Vagina (tissue), 2 donors: ENCODE measurements at places on chromosomes 3 and 15.
A peak's percentile ranks its signal among the peaks of the same experiment; 100 is the strongest.

GRCh38 chr3:110871869-110872268, 199.7 kb upstream of the NECTIN3 start:
- DNase-seq = no peak
- H3K4me3 ChIP-seq = no peak overlapping the region
- no peak overlapping the region for H3K27ac ChIP-seq
- no peaks in the 10 kb centered on the region for H3K4me1 ChIP-seq

DNA sequence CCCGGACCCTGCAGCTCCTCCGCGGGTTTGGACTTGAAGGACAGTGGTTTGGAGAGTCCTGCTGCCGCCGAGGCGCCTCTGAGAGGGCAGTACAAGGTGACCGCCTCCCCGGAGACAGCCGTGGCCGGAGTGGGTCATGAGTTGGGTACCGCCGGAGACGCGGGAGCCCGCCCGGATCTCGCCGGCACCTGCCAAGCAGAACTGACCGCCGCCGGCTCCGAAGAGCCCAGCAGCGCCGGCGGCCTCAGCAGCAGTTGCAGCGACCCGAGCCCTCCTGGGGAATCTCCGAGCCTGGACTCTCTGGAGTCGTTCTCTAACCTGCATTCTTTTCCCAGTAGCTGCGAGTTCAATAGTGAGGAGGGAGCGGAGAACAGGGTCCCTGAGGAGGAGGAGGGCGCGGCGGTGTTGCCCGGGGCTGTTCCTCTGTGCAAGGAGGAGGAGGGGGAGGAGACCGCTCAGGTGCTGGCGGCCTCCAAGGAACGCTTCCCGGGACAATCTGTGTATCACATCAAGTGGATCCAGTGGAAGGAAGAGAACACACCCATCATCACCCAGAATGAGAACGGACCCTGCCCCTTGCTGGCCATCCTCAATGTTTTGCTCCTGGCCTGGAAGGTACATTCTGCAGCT, 634 bp downstream of the MINDY2 start:
- H3K4me3 ChIP-seq = peak overlapping the region; percentile 83
- H3K36me3 ChIP-seq = no peaks in the 10 kb centered on the region
- H3K27me3 ChIP-seq = no peaks in the 10 kb centered on the region
- peak overlapping the region; percentile 98 for H3K27ac ChIP-seq
- DNase-seq = no peak

DNA sequence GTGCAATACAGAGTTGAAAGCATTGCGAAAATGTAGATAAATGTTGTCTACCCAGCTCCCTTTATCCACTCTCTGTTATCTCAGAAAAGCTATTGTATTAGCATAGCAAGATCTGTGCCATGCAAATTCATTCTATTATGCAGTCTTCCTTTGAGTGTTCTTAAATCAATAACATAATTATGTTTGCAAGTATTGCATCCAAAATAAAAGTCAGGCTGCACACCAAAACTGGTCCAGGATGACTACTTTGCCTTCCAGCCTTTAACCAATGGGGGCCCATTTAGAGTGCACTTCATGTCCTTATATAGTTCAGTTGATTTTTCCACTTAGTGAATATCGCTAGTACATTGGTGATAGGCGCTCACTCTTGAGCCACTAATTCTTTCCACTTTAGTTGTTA, 107.4 kb upstream of the MLF1 start:
- H3K36me3 ChIP-seq = no peaks in the 10 kb centered on the region
- H3K4me3 ChIP-seq = no peak overlapping the region
- DNase-seq = no peak
- no peaks in the 10 kb centered on the region for H3K4me1 ChIP-seq
- no peak overlapping the region for H3K27ac ChIP-seq

DNA sequence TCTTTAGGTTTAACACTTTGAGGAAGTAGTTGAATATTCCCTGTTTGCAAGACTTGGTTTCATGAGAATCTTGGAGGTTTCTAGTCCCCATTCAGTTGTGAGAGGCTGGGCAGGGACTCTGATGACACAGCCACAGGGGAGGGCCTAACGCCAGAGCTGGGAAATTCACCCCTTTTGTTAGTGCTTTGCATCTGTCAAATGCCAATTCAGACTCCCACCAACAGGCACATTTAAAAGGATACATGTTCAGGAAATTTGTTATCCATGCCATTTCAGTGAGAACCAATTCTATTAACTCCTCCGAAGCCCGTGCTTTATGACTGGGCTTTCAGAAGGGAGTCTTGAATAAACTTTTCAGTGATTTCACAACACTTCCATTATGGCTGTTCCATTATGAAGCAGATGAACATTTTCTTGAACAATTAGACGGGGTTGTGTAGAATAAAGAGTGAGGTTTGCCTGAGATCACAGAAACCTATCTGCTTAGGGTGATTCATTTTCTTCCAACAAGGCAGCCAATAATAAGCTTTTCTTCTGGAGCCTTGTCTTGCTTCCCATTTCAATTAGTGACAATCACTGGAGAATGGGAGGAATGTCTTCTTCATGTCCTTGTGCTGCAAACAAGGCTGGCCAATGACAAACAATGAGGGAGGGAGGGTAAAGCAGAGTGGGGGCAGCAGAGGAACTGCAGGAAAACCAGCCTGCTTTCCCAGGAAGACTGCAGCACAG, 90.6 kb downstream of the SOX14 start:
- no peaks in the 10 kb centered on the region for H3K27me3 ChIP-seq
- no peak overlapping the region for H3K4me3 ChIP-seq
- no peaks in the 10 kb centered on the region for H3K36me3 ChIP-seq
- H3K4me1 ChIP-seq = no peaks in the 10 kb centered on the region
- DNase-seq = no peak

DNA sequence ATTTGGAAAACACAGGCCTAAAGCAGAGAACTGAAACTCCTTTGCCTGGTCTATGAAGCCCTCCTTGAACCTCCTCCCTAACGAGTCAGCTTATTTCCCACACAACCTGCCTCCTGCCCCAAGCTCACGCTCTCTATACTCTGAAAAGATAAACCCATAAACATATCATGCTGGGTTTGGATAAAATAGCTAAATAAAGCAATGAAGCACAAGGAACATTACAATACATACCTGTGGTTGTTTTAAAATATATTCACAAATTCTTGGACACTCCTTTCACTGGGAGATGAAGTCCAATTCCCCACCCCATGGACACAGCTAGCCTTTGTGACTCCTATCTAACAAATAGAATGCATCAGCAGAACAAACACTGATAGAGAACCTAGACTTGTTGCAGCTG, 98.2 kb downstream of the PLCH1 start:
- H3K4me3 ChIP-seq = no peak overlapping the region
- no peak overlapping the region for H3K27ac ChIP-seq
- DNase-seq = no peak
- H3K4me1 ChIP-seq = no peaks in the 10 kb centered on the region
- H3K36me3 ChIP-seq = no peaks in the 10 kb centered on the region
- no peaks in the 10 kb centered on the region for H3K27me3 ChIP-seq

- no peaks in the 10 kb centered on the region for H3K27me3 ChIP-seq
- no peaks in the 10 kb centered on the region for H3K4me1 ChIP-seq
- H3K27ac ChIP-seq = no peak overlapping the region
- no peak overlapping the region for H3K4me3 ChIP-seq
- H3K36me3 ChIP-seq = no peaks in the 10 kb centered on the region
These were observed 250.6 kb downstream of the MBNL1 start for GRCh38 chr3:152519376-152519775.
